ENCODE measurements at places on chromosomes 5 and 9. TPM values are rescaled to one million over a fixed set of nuclear protein-coding genes. Genes with fewer than 3 reads are reported as not detected.

MCTP1 gene
- total RNA-seq, result 19.7 TPM

RNF20 gene
- 39.1 TPM for total RNA-seq

ABCA1 gene
- total RNA-seq, result 22.0 TPM

PCDH1 gene
- 30.5 TPM for total RNA-seq

C9 gene
- not detected for total RNA-seq

PCDHB3 gene
- 2.0 TPM for total RNA-seq

AGGF1 gene
- total RNA-seq, result 20.6 TPM

C9orf153 gene
- total RNA-seq, result 0.14 TPM

EFNA5 gene
- total RNA-seq, result 29.8 TPM

C5orf52 gene
- not detected for total RNA-seq

CAMK2A gene
- total RNA-seq, result 19.2 TPM

CAPSL gene
- total RNA-seq, result not detected

APC gene
- 47.6 TPM for total RNA-seq

HAND1 gene
- total RNA-seq, result 22.2 TPM

DBH gene
- total RNA-seq, result not detected

SPATA9 gene
- total RNA-seq, result not detected

EGFLAM gene
- 9.6 TPM for total RNA-seq

SNX2 gene
- total RNA-seq, result 40.6 TPM

STPG3 gene
- total RNA-seq, result not detected

CATSPER3 gene
- 0.69 TPM for total RNA-seq

CYLC2 gene
- total RNA-seq, result not detected

UBE2D2 gene
- 123 TPM for total RNA-seq

P4HA2 gene
- 35.0 TPM for total RNA-seq

TLR4 gene
- 10.3 TPM for total RNA-seq

MYOZ3 gene
- 5.3 TPM for total RNA-seq

NAIP gene
- total RNA-seq, result 8.4 TPM

RANBP3L gene
- total RNA-seq, result 0.66 TPM
